ENCODE measurements at places on chromosomes 2 and 18.
A peak's percentile ranks its signal among the peaks of the same experiment; 100 is the strongest.

GRCh38 chr2:119011162-119011909 is 69.3 kb downstream of the MARCO start:
- DNase-seq: peak; percentile 56

DNA sequence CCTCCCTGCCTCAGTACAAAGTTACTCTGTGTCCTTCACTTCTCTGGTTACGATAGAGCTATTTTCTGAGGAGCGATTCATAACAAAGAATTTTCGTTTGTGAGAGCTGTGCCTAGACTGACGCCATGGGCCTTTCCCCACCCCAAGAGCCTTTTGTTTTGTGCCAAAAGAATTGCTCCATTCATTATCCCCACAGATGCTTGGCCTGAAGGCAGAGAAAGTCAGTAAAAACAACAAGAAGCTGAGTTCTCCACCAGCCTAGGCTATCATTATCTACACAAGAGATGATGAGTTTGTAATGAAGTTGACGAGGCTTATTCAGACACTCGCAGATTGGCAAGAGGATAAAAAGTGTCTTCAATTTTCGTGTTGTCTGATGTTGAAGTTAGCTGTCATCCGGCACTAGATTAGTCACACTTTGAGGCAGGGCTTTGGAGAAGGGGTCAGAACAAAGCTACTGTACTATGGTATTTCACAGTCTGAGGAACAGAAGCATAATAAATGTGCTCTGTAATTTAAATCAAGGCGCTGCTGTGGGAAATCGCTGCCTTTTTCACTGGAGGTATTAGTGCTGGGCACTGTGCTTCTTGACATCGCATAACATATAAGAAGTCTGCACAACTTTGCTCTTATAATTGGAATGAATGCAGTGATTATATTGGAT is 278.4 kb upstream of the FIGN start:
- no peak for DNase-seq

- DNase-seq: no peak
Measured at GRCh38 chr2:31008561-31009114, 129.6 kb downstream of the GALNT14 start.

GRCh38 chr2:153497938-153498629 is 19.5 kb upstream of the RPRM start:
- DNase-seq: no peak

DNA sequence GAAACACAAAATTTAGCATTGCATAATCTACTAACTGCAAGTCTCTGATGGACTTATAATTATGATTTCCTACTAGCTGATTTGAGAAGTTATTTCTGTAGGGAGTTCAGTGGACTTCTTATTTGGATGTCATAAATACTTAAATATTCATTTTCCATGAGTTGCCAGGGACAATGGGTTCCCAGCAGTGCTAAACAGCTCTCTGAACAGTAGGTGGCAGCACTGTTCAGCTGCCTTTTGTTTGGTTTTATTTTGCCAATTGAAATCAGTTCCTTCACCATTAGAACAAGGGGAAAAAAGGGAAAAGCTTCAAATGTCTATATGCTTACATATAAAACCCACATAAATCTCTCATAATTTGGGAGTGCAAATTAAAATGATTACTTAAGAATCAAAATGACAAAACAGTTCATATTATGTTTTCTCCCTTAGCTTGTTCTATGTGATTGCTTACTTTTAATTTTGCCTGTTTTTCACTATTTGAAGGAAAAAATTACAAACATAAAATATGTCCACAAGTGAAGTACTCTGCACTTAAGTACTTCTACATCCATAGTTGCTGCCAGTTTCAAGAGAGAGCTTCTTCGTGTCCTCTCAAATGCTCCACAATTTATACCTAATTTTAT is 898.9 kb downstream of the CPS1 start:
- DNase-seq: peak; percentile 66

Measured in hematopoietic multipotent progenitor cell treated with erythropoietin and hydrocortisone succinate and interleukin-3 and kit ligand, for 6 days (in vitro differentiated cells).